ENCODE measurements at places on chromosomes 1 and 21.

GRCh38 chr1:169048043-169048442 lies 58.4 kb upstream of the ATP1B1 start:
- no peak for DNase-seq

GRCh38 chr1:24639881-24640280 lies 3.2 kb upstream of the SRRM1 start:
- no peak for DNase-seq

DNA sequence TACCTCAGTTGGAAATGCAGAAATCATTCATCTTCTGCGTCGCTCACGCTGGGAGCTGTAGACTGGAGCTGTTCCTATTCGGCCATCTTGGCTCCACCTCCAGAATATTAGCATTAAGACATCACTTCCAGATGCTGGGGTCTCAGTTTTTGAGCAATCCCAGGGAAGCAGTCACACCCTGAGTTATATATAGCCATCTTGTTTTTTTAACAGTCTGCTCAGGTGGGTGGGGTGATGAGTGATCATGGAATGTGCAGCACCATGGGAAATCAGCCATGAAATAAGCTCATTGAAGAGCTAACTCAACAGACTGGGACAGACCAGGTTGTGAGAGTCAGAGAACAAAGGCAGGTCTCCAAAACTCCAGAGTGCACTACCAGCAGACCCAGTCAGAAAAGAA lies 27.0 kb upstream of the HMGB4 start:
- DNase-seq = no peak

DNA sequence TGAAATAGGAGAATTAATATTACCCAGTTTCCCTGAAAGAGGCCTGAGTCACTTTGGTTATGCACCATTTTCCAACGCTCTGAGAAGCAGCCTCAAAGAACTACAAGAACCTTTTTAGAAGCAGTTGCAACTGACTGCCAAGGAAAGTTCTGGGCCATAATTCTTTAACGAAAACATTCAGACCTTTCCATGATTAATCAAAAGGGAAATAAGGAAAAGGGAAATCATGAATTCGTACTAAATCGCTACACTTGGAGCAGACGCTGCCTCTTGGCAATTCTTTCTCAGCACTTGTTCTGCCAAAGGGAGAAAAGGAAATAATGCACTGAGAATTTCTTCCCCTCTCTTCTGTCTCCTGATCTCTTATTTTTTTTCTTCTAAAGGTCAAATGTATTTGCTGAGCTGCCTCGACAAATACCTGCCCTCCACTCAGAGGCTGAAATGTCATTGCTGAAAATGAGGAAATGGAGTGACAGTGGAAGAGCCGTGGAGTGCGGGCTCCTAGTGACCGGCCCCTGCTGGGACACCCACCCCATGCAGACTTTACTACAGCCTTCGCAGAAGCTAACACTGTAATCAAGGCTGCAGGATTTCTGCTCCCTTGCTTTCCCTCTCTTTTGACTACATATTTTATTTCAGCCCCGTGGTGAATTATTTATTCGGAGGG lies 67.9 kb upstream of the GALNT2 start:
- DNase-seq = no peak

DNA sequence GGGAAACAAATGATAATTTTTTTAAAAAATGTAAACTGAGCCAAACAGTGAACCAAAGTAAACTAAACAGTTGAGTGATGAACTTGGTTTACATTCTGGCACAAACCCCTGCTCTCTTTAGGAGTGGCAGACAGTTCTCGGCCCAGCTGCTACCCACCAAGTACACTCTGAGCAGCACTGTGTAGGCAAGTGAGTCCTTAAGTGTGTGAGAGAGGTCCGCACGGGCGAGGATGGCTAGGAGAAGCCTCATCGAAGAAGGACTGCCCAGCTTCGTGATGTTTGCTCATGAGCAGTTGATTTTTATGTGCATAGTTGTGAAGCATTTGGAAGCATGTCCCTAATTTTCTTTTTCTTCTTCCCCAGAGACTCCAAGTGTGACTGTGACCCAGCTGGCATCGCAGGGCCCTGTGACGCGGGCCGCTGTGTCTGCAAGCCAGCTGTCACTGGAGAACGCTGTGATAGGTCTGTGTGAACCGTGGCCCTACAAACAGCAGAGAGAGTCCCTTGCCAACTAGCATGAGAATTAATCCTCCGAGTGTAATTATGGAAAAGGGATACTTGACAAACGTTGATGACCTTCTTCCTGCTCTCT lies 32.1 kb downstream of the LAMC2 start:
- no peak for DNase-seq

- no peak for DNase-seq
These were observed 17.4 kb downstream of the AZIN2 start for GRCh38 chr1:33098371-33098770.

- no peak for DNase-seq
These were observed 6.0 kb upstream of the LRRC71 start for GRCh38 chr1:156914440-156914856.

- DNase-seq = no peak
These were observed 526.9 kb downstream of the NPHP4 start for GRCh38 chr1:5465281-5465711.

DNA sequence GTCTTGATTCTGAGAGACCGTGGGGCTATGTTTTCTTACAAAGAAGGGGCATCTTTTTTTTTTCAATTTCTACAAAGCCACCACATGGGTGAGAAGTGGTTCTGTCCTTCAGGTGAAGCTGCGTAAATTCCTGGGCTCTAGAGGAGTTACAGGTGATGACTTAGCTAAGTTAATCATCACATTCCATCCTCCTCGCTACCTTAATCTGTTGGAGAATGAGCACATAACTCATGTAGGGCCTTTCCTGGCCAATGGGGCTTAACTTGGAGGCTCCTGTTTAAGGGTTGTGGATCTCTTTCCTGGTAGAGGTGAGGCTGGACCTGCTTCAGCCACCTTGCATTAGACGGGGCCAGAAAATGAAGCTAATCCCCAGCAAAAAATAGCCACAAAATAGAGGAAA lies 19.9 kb downstream of the REG4 start:
- DNase-seq = no peak

GRCh38 chr21:46543306-46543705 lies 61.6 kb downstream of the S100B start:
- DNase-seq = no peak

DNA sequence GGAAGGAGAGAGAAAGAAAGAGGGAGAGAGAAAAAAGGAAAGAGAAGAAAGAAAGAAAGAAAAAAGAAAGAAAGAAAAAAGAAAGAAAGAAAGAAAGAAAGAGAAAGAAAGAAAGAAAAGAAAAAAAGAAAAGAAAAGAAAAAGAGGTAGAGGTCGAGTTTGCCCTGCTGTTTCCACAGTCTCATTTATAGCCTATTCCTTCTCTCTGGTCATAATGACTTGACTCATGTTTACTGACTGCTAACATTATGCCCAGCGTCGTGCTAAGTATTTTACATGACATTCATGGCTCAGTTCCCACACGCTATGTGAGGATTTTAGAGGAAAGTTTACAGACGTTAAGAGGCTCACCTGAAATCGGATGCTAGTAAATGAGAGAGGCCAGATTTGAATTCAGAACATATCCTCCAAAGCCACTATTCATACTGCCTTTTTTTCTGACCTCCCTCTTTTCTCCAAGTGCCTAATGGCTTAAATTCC lies 263.0 kb downstream of the TNR start:
- no peak for DNase-seq

GRCh38 chr21:14917762-14918161 lies 147.0 kb downstream of the NRIP1 start:
- DNase-seq = no peak

DNA sequence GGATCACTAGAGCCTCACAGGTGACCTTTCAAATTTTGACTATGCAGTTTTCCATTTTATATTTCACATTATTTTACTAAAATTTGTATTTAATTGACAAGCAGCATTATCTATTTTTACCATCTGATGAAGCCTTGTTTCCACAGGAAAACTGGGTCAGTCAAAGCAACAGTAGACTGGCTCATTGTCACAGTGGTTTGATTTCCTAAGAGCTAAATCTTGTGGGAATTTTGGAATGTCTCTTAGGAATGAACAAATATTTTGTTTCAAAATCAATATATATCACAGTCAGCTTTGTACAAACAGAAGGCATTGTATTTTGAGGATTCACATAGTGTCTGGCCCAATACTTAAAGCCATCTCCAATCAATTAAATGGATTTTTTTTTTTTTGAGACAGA lies 152.6 kb upstream of the RNPC3 start:
- DNase-seq = no peak

- DNase-seq = no peak
These were observed 21.5 kb downstream of the NPHP4 start for GRCh38 chr1:5970610-5971273.

DNA sequence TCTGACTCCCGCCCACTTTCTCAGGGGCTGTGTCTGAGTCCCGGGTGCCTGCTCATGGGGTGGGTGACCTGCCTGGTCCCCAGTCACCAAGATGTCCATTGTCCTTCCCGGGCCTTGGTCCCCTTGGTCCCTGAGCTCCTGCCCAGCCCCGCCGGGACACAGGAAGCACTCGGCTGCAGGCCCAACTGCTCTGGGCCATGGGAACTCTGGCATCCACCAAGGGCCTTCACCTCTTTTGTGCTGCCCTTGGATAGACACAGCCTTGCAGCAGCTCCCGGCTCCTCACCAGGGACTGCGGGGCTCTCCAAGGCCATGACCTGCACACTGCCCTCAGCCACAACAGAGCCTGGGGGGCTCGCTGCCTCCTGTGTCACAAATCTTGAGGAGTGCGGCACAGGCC lies 22.1 kb upstream of the MX1 start:
- no peak for DNase-seq

GRCh38 chr1:225860107-225860506 lies 22.1 kb downstream of the TMEM63A start:
- no peak for DNase-seq

DNA sequence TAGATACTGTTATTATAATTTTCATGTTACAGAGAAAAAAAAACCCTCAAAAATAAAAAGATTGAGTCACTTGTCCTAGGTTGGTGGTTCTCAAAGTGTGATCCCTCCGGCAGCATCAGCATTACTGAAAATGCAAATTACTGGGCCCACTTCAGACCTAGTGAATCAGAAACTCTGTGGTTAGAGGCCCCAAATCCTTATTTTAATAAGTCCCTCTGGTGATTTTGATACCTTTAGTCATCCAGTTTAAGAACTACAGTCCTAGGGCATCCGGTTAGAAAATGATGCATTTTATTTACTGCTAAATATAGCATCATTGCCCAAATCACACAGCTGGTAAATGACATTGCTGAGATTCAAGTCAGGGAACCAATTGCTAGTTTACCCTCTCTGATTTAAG lies 203.7 kb upstream of the RUNX1 start:
- no peak for DNase-seq

DNA sequence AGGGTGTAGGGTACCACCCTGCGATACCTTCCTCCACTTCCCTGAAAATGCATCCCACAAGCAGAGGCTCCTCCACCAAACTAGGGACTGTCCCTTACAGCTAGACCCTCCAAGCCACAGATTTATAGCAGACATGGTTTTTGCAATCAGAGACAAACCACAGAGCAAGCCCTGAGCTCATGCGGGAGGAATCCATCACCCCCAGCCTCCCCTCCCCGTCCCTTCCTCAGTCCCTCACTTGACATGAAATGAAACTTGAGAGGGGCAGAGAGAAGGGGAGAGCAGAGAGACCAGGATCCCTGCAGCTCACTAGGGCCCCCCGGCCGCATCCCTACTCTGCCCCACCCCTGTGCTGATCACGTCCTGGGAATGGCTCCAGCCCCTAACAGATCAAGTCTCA lies 94.9 kb downstream of the MRPL37 start:
- no peak for DNase-seq

DNA sequence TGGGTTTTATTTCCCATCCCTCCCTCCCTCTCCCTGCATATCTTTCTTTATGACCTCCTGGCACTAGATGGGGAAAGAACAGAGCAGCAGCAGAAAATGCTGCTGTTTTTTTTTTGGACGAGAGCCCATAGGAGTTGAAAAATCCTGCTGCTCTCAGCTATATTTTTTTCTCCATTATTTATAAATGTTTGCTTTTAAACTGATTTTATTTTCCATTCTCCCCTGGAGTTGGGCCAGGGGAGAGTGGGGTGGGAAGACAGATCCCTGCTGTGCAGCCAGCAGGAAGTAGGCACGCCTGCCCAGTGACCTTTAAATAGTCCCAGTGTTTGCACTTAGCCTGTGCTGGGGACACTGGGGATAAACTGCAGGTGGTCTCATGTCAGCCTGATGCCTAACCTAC lies 17.4 kb downstream of the SFT2D2 start:
- no peak for DNase-seq

GRCh38 chr1:213438339-213438738 lies 387.3 kb downstream of the RPS6KC1 start:
- DNase-seq = no peak

GRCh38 chr1:217230412-217230811 lies 400.5 kb downstream of the GPATCH2 start:
- no peak for DNase-seq

GRCh38 chr1:6519491-6519934 lies 28.0 kb upstream of the PLEKHG5 start:
- no peak for DNase-seq

DNA sequence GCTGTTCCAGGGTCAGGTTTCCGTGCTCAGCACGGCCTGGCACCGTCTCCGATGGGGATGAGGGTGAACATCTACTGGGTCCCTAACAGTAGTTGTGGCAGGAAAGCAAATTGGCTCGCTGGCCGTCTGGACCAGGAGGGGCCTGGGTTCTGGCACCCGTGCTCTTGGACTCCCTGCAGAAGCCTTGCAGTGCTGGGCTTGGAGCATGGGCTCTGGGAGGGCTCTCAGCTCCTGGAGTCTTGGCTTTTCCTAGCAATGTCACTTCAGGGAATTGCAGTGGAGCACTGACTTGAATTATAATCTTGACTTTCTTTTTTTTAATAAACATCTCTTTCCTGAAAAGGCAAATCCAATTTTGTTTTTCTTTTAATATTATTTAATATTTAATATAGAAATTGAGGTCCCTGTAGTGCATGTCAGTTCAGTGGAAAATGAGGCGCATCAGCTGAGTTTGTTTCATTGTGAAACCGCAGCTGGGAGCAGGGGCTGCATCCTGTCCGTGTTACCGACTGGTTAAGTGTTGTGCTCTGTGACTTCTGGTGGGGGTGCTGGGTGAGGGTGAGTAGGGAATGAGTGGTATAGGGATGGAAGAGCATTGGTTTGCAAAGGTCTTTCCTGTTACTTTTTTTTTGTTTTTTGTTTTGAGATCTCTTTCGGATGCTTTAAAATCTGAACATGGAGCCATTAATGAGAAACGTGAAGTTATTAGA lies 64.1 kb downstream of the PEX14 start:
- DNase-seq = no peak

DNA sequence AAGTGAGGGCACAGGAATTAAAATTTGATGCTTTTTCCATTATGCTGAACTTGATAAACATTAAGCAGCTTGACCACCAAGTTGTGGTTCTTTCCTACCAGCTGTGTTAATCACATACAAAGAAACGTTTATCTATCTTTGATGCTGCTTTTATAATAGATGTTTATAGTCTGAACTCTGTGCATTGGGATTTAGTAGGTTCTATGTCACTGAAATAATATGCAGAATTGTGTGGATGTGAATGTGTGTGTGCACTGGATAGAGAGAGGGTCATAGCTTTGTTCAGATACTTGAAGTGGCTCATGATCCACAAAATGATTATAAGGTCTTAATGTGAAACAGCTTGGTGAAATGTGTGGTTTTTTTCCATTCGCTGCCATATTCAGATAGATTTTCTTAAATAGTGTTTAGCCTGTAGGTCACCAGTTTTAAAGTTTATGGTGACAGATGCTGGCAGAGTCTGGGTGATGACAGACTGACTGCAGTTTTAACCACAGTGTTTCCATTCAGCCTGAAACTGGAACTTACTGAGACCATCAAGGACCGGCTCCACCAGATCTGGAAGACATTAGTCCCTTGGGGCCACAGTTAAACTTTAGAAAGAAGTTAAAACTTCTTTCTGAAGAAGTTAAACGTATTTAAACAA lies 10.2 kb downstream of the DDI2 start:
- DNase-seq = no peak
